ENCODE measurements at places on chromosomes 5 and 9. TPM values are rescaled to one million over a fixed set of nuclear protein-coding genes. Genes with fewer than 3 reads are reported as not detected.

DNA sequence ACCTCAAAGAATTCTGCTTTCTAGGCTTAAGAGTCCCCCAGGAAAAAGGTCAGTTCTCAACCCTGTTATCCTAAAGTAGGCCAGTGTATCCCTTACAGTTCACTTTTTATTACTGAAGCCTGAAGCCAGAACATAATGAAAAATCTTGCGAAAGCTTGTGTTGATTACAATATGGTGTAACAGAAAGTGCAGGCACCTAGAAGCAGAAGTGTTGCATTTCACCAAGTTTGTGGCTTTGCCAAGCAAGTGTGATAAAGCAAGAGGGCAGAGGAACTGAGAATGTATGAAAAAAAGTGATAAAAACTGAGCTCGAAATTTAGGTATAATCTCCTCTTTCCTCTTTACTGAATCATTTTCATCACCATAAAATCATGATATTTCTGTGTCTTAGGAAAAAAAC lies 26.2 kb downstream of the AGTPBP1 start:
- no peak for DNase-seq

DNA sequence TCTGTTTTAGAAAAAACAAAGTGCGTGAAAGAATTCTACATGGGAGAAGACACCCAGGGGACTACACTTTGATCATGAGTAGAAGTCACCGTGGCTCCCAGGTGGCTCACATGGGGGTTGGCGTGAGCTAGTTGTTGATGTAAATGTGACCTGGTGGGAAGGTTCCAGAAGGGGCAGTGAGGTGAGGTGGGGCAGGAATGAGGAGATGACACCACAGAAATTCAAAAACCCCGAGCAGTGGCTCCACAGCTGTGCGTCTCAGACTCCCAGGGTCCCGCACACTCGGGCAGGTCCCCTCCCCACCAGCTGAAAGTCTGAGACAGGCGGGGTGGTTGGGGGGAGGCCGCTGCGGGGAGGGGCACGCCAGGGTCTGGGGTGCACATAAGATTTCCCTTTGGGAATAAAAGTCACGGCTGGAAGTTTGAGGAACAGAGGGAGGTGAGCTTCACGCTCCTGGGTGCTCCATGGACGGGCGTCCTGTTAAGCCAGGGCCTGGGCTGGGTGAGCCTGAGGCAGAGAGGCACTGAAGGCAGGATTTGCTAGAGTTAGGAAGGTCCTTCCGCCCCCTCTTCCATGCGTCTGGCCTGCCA lies 29.9 kb downstream of the GLT6D1 start:
- DNase-seq = no peak

DNA sequence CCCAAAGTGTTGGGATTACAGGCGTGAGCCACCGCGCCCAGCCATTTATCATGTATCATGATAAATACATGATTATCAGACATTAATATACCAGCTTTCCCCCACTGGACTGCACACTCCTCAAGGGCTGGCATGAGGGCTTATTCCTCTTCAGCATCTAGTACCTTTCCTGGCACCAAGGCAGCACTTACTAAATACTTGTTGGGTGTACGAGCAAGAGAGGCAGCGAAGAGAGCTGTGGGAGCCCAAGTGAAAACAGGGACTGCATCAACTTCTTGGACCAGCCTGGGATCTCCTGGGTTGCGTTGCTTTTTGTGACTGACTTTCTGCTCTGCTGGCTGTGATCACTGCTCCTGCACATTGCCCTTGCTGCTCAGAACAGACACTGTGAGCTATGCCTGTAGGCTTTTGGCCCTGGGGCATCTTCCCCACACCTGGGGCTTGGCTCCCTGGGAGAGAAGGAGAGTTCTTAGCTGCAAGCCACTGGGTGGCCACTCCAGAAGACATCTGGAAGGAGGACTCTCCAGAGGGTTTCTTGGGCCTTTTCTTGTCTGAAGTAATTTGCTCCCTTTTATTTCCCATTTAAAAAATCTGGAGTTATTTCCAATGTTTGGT lies 224.3 kb downstream of the NR3C1 start:
- DNase-seq = no peak

DNA sequence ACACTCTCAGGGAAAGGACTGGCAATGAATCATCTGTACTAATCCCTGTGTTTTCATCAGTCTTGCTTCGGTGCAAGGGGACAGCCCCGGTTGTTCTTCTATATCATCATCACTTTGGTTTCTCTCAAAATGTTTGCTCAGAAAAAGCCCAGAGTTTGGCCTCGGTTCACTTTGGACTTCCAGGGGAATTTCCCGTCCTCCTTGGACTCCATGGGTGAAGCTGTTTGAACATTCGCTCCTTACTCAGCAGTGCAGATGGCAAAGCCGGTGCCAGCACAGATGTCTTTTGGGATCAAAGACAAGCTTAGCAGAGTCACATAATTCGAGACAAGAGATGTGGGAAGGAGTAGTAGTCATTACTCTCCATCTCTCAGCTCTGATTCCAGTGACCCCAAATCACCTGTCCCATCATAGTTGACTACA lies 69.8 kb upstream of the TNFSF8 start:
- DNase-seq = no peak

DNA sequence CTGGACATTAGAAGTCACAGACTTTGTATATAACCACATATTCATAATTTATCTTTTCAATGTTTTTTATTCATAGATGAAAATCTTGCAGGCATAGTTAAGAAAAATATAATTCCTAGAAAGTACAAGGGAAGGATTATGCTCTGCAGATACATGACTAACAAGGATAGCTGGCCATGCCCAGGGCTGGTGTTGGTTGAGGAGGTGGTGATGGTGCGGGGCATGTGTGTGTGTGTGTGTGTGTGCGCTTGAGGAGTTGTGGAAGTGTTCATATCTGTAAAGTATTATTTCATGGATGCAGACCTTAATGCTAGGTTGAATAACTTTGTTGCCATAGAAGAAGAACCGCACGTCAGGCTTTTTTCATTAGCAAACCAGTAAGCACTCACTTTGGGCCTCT lies 1.3 kb downstream of the S1PR3 start:
- no peak for DNase-seq

DNA sequence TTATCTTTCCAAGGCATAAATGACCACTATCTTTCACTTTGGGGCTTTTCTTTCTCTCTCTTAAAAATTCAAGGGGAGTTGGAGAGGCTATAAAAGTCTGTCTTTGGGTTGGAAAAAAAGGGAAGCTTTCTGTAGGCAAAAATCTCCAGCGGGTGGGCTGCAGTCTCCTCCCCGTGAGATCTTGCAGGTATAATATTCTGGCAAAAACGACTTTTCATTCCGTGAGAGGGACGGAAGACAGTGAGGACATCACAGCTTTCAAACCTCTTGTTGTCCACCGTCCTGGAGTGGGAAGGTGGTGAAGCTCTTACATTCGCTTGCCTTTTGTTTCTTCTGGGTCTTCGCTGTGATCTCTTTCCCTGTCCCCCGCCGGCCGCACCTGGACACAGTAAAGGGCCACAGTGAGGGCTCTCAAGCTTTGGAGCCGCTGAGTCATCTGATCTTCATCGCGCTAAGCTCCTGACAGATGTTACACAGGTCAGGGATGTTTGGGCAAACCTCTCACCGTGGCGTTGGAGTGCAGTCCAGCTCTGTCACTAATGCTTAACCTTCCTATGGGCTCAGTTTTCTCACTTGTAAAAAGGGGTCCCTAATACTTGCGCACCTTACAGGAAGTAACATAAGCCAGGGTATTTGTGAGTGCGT lies 61.9 kb upstream of the MEGF10 start:
- DNase-seq = no peak

DNA sequence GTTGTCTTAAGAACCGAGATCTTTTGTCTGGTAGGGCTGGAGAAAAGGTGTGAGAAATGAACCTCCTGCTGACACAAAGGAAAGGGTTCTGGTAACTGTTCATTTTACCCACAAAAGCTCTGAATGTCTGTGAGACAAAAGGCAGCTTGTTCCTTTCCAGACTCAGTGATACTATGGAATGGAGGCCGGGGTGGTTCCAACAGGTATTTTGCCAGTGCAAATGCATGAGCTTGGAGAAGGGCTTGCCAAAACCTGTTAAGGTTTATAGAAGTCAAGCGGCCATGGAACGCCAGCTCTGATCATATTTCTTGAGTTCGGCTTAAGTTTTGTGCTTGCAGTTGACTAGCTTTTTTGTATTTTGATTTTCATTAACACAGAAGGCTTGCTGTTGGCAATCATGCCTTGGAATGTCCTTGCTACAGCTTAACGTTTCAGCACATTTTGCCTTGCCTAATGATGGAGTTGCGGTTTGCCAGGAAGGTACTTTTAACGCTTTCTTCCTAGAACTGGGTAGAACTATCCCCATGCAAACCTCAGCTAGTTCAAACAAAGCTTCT lies 328.6 kb downstream of the PIK3R1 start:
- DNase-seq = no peak

DNA sequence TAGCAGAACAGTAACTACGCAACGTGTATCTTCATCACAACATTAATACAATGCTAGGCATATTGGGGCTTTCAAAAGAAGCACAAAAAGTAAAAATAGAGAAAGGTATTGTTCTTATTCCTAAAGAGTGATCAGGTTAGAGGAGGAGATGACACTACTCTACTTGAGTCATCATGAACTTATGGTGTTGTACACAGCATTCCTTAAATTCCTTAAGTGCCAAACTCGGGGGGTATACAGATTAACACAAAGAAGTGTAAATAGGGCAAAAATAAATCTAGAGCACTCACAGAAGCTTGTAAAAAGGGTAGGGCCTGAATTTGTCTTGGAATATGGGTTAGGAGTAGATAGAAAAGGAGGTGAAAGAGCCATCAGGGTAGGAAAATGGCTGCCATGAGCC lies 308.0 kb upstream of the DAP start:
- no peak for DNase-seq

DNA sequence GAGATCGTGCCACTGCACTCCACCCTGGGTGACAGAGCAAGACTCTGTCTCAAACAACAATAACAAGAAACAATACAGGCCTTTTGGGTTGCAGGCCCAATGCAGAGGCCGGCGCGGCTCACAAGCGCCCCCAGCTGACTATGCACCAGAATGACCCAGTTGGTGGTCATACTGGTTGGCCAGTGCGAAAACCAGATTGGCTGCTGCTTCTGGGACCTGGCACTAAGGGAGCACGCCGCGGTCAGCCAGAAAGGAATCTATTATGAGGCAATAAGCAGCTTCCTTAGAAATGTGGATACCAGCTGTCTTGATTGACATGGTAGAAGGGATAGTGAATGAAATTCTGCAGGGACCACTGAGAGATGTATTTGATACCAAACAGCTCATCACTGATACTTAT lies 35.0 kb downstream of the RANBP17 start:
- DNase-seq = no peak

DNA sequence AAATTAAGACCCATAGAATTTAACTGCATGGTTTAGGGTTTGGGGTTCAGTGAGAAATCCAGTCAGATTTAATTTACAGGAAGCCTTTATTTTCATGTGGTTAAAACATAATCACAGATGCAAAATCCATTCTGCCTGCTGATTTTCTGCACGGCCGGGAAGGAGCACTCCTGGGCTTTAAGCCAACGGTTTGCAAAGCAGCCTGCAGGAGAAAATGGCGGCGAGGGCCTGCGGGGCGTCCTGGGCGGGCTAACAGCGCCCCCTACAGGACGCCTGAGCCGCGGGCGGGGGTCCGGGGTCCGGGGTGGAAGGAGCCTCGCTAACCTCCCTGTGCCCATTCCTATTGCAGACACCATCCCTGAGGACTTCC lies 47.6 kb downstream of the THBS4 start:
- peak; percentile 89 for DNase-seq

DNA sequence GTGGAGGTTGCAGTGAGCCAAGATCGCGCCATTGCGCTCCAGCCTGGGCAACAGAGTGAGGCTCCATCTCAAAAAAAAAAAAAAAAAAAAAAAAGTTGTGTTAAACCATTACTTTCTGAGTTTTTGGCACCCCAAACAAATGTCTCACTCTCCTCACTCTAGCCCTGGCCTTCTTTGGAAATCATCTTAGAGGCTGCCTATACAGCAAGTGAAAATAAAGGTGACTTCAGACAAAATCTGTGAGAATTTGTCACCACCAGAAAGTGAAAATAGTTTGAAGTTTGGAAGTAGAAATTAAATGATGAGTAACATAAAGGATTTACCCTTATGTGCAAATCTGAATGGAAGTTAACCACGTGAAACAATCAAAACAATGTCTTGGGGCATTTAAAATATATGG lies 7.2 kb upstream of the ZNF131 start:
- DNase-seq = no peak

DNA sequence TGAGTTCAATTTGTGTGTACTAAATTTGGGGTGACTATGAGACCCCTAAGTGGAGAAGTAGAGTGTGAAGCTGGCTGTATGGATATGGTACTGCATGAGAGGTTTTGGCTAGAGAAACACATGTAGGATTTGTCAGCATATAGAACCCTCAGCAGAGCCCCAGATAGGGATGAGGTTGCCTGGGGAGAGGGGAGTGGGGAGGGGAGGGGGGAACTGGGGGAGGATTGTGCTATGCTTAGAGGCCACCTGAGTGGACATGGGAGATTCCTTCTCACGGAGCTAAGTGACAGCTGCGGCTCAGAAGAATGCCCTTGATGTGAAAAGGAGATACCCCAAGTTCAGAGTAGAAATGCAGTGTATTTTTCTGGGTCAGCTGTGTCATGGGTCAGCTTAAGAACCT lies 11.2 kb downstream of the SLC22A5 start:
- no peak for DNase-seq

GRCh38 chr9:36828611-36829013 lies 205.5 kb downstream of the PAX5 start:
- DNase-seq = no peak

DNA sequence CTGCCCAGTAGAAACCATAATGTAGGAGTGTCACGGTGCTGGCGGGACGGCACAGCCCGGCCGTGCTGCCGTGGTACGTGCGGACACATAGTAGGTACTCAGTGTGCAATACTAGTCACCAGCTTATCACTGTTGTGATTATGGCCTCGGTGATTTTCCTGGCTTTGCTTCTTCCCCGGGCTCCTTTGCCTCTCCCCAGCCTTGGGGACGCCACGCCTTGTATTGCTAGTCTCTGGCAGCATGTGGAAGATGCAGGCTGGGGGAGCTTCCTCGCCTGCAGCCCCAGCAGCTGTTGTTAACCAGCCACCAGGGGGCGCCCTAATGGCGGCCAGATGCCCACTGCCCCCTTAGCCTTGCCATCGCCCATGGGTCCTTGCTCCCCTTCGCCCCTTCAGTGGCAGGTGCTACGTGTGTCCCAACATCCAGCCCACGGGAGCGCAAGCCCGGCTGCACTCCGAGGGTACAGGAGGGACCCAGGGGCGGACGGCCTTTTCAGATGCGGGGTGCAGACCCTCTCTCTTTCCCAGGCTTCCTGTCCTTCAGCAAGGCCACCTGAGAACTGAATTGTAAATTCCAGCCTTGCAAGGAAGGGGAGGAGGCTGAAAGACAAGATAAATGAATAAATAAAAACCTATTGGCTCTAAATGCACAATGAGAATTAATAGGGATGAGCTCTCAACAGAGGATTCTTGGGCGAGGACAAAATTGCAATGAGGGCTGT lies 8.0 kb downstream of the NTNG2 start:
- peak; percentile 71 for DNase-seq

- DNase-seq = no peak
Observed at GRCh38 chr9:129775448-129775798, 22.6 kb upstream of the PTGES start.

IFNE gene
- not detected for polyA plus RNA-seq

IL17B gene
- 9.7 TPM for polyA plus RNA-seq

FBLL1 gene
- polyA plus RNA-seq = 3.1 TPM
